ENCODE measurements at places on chromosomes 3 and 15.

- DNase-seq, result no peak
These were observed 485.0 kb upstream of the ATP11B start for GRCh38 chr3:182308328-182308727.

GRCh38 chr15:63636518-63637061 lies 39.4 kb downstream of the FBXL22 start:
- no peak for DNase-seq

- DNase-seq, result no peak
These were observed 98.8 kb downstream of the ZNF621 start for GRCh38 chr3:40623567-40623966.

DNA sequence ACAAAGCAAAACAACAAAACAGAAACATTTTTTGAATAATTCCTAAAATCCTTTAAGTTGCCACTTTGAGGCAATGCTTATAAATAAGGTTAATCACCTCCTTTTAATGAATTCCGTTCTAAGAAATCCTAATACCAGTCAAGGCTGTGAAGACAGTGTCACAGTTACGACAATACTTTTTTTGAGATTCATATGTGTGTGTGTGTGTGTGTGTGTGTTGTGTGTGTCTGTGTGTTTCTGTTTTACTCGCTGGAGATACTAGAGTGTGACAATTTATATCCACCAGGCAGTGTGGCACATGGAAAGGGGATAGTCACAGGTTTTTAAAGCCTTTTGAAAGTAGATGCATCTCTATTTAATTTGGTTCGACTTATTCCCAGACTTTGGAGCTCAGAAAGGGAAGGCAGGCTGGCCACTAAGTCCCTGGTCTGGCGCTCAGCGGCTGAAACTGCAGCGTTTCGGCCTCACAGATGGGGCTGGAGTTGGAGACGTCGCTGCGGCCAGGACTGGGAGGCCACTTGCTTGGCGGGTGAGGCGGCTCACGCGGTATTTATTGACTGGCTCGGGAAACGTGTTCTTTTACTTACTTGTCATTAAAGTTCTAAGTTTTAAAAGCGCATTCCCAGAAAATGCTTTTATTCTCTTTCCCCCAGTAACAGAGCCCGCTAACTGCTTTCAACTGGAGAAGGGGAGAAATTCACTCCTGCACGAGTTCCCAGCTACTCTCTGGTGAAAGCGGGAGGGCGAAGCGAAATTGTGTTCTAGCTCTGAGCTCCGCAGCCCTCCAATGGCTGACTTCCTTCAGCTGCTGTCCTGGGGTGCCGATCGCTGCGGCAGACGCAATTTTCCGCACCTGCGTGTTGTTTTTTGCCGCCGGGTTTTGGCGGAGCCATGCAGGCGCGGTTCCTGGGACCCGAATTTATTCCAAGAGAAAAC lies 13.7 kb downstream of the ZIC1 start:
- no peak for DNase-seq

GRCh38 chr15:100205549-100206295 lies 136.1 kb downstream of the ADAMTS17 start:
- DNase-seq, result no peak

GRCh38 chr3:47323431-47324277 lies 40.9 kb downstream of the KLHL18 start:
- no peak for DNase-seq

GRCh38 chr3:109644332-109644731 lies 307.0 kb upstream of the DPPA4 start:
- DNase-seq, result no peak

DNA sequence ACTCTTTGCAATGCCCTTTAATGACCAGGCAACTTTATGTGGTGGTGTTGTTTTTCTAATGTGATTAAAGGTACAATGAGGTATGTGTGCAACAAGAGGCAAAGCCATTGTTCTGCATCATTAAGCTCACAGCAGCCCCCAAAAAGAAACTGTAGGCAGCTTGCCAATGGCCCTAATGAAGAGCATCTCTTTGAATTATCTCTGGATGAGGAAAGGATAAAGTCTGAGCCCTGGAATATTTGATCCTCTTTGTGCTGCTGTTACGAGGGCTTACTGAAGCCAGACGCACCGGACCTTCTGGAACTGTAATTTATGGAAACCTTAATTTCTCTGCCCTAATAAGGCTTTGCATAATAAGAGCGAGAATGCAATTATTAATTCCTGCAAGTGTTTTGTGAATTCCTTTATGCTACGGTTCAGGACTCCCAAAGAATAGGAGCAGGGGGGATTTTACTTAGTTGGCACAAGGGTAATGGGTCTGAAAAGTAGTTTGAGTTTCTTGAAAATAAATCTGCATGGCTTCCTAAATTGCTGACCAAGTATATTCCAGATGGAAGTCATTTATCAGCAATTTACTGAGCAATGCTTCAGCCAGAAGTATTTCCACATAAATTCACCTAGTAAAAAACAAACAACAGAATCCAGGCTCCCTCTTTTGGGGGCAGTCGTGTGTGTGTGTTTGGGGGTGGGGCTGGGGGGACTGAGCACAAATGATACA lies 193.4 kb downstream of the PDZRN3 start:
- no peak for DNase-seq

DNA sequence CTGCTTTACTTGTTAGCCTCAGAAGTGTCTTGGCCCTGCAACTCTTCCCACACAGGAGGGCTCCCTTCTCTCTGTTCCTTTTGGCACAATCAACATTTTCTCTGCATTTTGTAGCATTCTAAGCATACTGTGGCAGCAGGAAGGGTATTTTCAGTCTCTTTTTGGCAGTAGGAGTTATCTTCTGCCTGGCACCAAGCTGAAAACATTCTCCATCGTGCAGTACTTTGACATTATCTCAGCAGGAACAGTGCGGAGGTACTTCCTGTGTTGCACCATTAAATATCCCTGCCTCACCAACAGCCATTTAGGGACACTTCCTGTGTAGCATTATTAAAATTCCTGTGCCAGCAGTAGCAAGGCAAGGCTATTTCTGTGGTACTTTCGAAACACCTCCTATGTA lies 233.2 kb upstream of the SEMA6D start:
- DNase-seq, result no peak

DNA sequence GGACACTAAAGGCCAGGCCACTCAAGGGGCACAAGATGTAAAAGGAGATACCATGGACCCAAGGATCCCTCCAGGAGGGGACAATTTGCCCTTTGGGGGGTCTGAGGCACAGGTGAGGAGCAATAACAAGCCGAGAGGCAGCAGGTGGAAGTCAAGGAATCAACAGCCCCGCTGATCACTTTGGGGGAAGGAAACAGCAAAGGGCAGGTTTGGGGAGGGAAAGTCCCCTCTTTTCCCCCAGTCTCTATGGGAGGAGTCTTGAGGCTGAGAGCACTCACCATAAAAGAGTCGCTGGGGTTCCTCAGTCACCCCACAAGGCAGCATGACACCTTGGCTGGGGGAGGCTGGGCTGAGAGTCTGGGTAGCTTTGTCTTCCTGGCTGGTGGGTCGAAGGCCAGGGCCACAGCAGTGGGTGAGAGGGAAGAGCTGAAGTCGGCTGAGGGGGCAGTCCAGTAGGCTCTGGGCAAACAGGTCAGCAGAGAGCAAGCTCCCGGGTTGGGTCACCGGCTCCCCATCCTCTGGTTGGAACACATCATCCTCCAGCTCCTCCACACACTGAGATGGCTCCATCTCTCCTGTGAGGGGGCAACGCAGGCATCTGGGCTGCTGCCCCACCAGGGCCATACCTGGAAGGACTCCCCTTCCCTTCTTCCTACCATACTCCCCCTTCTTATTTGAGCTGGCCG lies 3.0 kb downstream of the BMF start:
- no peak for DNase-seq

DNA sequence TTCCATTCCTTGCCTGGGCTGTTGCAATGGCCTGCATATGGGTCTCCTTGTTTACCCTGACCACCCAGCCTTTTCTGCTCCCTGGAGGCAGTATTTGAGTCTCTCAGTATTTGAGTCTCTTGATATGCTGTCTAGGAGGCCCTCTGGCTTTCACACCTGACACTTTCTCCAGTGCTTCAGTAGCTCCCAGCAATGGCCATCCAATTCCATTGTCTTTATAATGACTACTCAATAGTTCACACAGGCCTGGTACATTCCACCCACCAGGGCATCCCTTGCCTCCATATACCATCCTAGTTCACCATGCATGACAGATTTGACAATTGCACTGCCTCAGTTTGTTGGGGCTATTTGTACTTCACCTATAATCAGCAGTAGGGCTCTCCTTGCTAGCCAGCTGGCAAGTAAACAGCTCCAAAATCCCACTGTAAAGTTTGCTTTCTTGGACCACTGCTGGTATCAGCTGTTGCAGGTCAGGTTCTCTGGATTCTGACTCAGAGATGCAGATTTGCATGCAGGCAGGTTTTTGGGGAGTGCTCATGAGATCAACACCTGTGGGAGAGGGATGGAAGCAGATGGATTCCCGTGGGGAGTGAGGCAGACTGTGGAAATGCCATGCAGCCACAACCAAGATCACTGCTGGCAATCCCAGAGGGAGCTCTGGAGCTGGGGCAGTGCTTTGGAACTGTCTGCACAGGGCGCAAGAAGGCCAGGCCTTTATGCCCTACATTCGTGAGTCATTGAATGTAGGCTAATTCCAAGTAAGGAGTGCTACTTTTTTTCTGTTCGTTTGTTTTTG lies 19.1 kb upstream of the XIRP1 start:
- DNase-seq, result no peak

All from stimulated activated CD4-positive, alpha-beta T cell treated with anti-CD3 and anti-CD28 coated beads, Interleukin-12 subunit alpha, Interleukin-12 subunit beta, amount 100 ng/mL, for 48 hours (primary cell).